ENCODE measurements at places on chromosomes 1 and 21.

DNA sequence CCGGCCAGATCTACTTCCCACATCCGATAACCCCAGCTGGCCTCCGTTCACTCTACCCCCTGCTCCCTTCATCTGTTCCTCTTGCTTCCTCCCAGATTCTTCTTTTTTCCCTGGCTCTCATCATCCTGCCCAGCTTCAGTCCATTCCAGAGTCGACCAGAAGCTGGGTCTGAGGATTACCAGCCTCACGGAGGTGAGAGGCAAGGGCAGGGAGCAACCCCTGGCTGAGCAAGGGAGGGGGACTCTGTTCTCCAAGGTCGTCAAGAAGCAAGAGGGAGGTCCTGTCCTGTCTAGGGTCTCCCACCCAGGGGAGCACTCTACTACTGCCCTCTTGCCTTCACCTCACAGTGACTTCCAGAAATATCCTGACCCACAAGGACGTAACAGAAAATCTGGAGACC, 3.9 kb downstream of the JTB start:
- no peak for DNase-seq

GRCh38 chr1:201328576-201328975, 45.3 kb downstream of the PKP1 start:
- DNase-seq: no peak

GRCh38 chr1:214281021-214281719, at the start of gene SMYD2:
Gene SMYD2 (plus strand): TSS chr1:214281159. CDS start chr1:214281255, 96 bp downstream.
- DNase-seq: peak; percentile 56

DNA sequence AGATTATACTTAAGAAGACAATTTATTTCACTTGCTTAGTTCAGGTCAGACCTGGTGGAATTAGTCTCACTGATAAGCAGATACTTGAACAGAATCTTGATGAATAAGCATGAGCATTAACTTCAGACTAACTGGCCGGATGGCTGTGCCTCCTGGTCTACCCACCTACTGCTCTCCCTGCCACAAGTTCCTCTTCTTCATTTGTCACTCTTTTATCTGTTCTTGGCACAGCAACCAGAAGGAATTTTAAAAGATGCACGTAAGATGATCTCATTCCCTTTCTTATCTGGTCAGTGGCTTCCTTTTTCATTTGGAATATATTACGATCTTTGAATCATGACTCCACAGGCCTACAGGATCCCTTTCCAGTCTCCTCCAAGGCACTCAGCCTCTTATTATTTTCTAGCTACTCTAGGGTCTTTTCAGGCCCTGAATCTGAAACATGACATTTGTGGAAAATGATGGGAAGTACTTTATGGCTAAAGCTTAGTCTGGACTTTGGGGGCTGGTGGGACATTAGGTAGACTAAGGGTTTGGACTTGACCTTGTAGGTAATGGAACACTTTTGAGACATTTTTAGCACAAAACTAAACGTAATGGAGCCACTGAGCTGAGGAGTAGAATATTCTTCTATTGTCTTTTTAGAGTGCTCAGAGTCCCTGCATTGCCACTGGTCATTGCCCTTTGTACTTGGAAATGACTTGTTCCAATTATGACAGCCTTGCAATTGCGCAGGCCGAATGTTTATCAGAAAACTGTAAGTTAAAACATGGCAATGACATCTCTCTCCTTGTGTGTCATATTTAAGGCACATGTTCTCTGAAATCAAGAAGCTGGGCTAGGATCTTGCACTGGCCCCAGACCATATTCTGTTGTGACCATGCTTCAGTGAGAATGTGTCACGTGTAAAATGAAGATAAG, 16.0 kb downstream of the ST6GALNAC3 start:
- no peak for DNase-seq

DNA sequence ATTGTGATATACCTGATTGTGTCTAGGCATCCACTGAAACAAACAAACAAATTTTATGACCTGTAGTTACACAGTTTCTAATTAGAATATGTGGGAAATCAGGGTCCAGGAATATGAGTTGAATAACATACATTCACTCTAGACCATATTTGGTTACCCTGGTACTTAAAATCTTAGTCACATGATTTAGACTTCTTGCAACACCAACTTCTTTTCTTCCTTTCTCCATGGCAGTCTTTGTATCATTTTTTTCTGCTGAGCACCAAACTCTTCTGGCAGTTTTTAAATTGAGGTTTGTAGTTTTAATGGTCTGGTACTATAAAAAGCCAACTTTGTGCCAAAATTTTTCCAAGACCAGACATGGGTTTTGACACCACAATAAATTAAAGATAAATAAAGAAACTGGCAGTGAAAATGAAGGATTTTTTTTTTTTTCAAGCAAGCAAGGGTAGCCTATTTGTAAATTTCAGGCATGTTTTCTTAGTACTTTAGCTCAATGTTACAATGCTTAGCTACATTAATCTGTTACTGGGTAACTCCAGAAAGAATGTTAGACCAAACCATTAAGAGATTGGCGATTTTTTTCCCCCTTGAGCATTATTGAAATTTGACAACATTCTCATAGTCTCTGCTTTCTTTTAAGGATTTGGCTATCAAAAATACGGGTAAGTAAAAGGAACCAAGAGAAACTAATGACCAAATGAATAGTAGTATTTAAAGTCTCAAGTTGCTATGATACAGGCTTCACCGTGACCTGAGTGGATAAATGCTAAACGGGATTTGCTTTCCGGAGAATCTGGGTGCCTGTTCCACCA, 108.5 kb downstream of the NFIA start:
- DNase-seq: no peak

Measured in activated T-cell treated with anti-CD3 and anti-CD28 coated beads for 24 hours (primary cell).